ENCODE measurements at places on chromosomes 3 and 15. TPM values are rescaled to one million over a fixed set of nuclear protein-coding genes. Genes with fewer than 3 reads are reported as not detected.

- no peak for DNase-seq
Measured at GRCh38 chr15:37733628-37734027, 200.8 kb upstream of the TMCO5A start.

DNA sequence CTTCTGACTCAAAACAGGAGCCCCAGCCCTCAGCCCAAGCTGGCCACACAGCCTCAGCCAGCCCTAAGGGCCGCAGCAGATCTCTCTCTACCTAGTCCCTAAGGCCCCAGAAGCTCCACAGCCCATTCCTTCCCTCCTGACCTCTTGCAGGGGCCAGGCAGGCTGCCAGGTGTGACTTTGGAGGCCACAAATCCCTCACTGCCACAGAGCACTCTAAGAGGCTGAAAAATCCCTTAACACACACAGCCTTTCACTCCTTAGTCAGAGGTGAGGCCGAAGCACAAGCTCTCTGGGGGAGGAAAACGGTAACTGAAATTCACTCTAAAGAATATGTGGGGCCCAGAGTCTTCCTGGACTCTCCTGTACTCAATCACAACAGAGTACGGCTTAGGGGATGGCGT is 23.3 kb downstream of the LRRC2 start:
- no peak for DNase-seq

- DNase-seq, result no peak
Measured at GRCh38 chr3:195700319-195700718, 20.5 kb upstream of the MUC20 start.

DNA sequence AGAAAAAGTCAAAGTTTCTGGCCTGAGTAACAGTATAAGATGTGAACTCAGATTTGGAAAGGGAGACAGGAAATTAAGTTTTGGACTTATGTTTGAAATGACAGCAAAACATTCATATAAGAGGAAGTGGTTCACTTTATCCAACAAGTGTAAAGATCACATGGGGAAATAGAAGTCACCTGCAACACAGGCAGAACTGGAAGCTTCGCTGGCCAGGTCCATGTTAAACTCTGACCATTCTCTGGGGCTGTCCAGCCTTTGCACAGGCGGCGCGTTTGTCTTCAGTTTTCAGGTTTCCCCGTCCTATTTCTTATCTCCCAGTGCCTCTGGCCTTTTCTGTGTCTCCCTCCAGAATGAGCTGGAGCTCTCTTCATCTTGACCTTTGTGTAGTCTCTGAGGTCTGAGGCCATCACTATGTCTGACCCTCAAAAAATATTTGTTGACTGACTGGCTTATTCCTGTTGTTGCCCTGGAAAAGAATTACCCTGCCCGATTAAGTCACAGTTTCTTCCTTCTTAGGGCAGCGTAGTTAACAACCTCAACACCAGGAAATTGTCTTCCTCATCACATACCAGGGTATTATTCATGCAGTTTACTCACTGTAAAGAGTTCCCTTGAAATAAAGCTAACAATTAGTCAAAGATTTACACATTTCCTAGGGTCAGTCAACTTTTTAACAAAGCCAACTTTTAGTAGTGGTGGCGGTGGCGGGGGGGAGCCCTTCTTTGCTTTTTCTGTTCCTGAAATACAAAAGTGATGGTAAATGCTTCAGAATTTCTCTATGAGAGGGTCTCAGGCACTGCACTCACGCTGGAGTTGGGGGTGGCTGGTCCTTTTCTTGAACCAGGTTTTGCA is 959 bp upstream of the RASA2 start:
- DNase-seq, result no peak

- no peak for DNase-seq
Measured at GRCh38 chr15:73686781-73687256, 2.6 kb downstream of the CD276 start.

DNA sequence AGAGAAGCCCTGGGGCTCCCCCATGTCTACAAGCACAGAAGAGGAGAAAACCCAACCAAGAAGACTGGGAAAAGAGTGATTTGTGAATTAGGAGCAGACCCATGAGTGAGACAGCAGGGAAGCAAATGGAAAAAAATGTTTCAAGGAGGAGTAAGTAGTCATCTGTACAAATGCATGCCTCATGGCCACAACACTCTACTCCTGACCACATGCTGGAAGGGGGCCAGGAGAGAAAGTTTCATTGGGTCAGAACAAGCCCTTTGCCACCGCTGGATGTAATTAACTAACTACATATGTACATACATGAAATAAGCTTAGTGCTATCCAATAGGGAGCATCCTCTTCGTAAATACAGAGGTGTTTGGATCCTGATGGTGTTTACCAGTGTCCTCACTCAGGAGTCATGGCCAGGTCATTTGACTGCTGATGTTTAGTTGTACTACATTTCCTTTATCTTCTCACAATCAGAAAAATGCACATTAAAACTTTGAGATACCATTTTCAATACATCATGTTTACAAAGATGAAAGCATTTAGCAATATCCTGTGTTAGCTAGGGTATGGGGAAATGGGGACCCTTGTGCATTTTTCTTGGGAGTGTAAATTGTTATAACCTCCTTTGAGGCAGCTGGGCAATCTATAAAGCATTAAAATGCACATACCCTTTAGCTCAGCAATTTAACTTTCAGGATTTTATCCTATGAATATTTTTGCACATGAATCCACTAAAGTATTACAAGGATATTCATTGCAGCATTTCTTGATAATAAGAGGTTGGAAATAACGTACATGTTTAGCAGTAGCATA is 27.1 kb downstream of the CLRN1 start:
- DNase-seq, result no peak

- peak; percentile 40 for DNase-seq
Measured at GRCh38 chr3:183698318-183698751, 738 bp downstream of the YEATS2 start.

GRCh38 chr3:72496051-72496670 is 352.1 kb downstream of the SHQ1 start:
- DNase-seq, result no peak

- no peak for DNase-seq
Measured at GRCh38 chr15:76168237-76168984, 108.6 kb downstream of the TMEM266 start.

- DNase-seq, result no peak
Measured at GRCh38 chr15:83404121-83404520, 43.0 kb upstream of the SH3GL3 start.

GRCh38 chr15:95718441-95718840 is 612.1 kb upstream of the NR2F2 start:
- DNase-seq, result no peak

GRCh38 chr3:30222441-30222840 is 384.0 kb upstream of the TGFBR2 start:
- no peak for DNase-seq

GRCh38 chr3:46713898-46714552 is 3.6 kb downstream of the PRSS50 start:
- DNase-seq, result no peak

DNA sequence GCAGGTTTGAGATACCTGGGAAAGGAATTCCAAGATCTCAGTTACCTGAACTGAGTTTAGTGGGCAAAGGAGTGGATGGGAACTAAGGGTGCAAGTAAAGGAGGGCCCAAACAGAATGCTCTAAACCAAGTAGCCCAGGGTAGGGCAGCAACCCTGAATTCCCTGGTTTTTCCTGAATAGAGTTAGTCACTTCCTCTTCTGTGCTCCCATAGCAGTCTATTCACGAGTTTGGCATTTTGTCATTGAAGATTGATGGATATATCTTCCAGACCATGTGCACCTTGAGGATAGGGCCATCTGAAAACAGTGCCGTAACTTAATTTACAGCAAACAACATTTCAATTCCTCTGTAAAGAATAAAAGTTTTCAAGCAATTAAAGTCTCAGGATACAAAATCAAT is 18.5 kb upstream of the PTX3 start:
- no peak for DNase-seq

- no peak for DNase-seq
Measured at GRCh38 chr15:34282384-34282783, 55.2 kb downstream of the SLC12A6 start.

DNA sequence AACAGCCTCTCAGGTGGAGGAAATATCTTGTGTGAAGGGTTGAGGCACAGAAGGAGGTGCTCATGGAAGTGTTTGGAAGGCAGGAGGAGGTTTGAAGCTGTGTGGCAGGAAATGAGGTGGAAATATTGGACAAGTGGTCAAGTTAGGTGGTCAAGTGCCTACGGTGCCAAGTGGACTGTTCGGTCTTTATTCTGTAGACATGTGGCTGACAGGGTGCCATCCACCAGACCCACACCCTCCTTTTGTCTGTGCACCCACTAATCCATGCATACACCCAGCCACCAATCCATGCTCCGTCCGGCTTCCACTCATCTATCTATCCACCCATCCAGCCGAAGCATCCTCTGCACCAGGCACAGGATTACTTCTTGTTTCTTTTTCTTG is 2.2 kb downstream of the SLC6A20 start:
- no peak for DNase-seq

DNA sequence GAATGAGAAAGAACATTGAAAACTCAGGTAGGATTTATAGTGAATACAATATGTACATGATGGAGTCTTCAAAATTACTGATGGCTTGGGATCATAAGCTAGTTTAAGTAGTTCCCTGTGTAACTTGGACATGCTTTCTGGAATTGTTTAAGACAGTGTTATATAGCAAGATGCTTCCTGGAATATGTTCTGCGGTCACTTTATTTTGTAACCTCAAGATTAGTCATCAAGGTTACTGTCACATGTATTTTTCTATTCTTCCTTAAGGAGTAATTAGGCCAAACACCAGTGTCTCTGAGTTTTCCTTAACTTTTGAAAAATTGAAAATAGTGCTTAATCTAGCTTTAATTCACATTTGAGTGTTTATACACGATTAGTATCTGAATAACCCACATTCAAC is 760.3 kb upstream of the ARRDC4 start:
- DNase-seq, result no peak

DNA sequence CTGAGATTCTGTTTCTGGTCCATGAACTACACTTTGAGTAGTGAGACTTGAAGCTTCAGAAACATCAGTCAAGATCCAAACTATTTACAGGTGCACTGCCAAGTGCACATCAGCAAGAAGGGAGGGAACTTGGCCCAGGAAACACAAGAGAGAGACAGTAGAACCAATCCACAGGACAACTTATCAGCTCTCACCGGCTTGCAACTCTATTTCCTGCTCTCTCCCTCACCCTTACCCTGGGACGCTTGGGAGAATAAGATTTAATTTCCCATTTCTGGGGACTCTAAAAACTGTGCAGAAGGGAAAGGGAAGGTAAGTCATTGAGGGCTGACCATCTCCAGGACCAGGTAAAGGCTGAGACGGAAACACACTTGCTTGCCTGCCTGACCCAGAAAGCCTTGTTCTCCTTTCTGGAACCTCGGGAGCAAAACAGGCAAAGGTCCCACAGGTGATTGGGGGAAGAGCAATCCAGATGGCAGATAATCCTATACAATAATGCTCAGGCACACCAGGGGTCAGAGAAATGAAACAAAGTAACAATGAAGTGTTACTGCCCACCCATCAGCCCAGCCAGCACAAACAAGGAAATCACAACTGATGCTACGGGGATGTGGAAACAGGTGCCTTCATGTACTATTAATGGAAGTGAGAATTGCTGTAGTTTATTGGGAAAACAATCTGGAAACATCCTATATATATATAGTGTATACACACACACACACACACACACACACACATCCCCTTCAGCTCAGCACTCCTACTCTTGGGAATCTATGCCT is 154.4 kb downstream of the XXYLT1 start:
- no peak for DNase-seq

- DNase-seq, result no peak
Measured at GRCh38 chr3:10933021-10933420, 59.5 kb upstream of the SLC6A1 start.

DNA sequence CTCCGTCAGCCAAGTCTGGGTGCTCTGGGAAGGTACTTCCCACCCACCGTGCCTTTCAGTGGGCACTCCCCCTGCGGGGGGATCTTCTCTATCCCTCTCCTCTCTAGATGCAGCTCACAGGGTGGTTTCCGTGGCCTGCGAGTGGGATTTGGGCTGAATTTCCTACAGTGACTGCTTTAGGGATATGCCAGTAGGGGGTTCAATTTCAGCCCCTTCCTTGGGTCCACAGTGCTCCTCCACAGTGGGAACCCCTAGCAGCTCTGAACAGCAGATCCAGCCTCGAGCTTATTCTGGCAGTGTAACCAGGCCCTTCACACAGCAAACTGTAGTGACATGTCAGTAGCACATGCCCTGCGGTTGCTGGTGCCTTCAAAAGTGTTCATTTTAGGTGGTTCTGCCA is 155.7 kb downstream of the CHDH start:
- no peak for DNase-seq

GRCh38 chr3:10655105-10655504 is 149.7 kb upstream of the ATP2B2 start:
- DNase-seq, result no peak

GRCh38 chr3:180612364-180612763 is 10.4 kb downstream of the TTC14 start:
- no peak for DNase-seq

DNA sequence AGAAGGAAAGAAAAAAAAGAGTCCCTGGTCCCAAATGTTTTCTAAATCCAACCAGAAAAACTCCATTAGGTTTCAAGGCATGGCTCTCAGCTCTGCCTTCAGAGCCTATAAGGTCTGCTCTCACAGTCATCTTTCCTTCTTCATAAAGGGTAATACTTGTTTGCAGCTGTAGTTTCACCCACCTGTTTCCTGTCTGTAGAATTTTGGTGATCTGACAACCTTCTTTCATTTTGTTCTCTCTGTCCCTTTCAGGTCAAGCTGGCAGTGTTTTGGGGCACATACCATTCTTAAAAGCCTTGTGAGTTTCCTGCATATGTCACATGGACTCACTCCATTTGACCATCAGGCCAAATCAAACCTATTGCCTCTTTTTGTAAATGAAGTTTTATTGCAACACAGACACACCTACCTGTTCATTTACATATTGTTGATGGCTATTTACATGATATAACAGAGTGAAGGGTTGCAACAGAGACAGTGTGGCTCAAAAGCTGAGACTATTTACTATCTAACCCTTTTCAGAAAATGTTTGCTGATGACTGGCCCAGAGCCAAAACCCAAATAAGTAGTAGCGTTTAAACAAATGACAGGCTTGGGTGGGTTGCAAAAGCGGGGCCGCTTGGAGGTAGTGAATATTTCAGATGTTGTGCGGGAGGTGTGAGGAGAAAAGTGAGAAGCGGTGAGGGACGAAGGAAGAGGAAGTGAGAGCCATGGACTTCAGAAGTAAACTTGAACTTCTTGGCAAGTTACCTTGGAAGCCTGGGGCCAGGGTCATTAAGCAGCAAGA is 292.7 kb upstream of the PROK2 start:
- no peak for DNase-seq

DNA sequence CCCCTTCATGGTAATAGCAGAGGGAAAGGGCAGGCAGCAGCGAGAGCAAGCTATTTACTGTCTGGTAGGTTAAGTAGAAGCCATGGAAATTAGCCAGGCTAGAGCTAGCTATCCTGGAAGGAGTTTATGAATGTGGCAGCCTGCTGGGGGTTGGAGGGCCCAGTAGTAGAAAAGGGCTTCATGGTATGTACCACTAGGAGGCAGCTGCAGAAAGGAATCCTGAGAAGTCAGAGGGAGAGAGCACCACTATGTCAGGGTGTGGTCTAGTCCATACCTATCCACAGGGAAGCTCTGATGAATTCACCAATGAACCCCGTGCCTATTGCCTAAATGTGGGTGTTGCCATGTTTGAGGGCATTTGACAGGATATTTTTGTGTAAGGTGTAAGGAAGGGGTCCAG is 55.0 kb downstream of the PLAAT1 start:
- no peak for DNase-seq

Gene PEX5L
- total RNA-seq, result 0.70 TPM

Gene PLAAT1
- not detected for total RNA-seq

Gene ARNT2
- total RNA-seq, result not detected

Gene SOX2
- not detected for total RNA-seq

Gene CHL1
- not detected for total RNA-seq

Gene TNFSF10
- 118 TPM for total RNA-seq

Gene OR5K3
- total RNA-seq, result not detected

Gene APH1B
- 10.1 TPM for total RNA-seq

Gene RPL14
- 2,001 TPM for total RNA-seq

Gene MESP1
- 3.2 TPM for total RNA-seq

Gene NOX5
- not detected for total RNA-seq

Gene TM6SF1
- total RNA-seq, result 20.4 TPM
